Panc1 (cell line): ENCODE measurements at places on chromosomes 11 and 22. TPM values are rescaled to one million over a fixed set of nuclear protein-coding genes. Genes with fewer than 3 reads are reported as not detected.

VWCE gene
- total RNA-seq, result 0.51 TPM

FUT4 gene
- 11.2 TPM for total RNA-seq

FZD4 gene
- 11.1 TPM for total RNA-seq

SHANK3 gene
- total RNA-seq, result 7.6 TPM

CRYBB3 gene
- total RNA-seq, result 0.67 TPM

GRAP2 gene
- total RNA-seq, result 0.54 TPM

DBX1 gene
- not detected for total RNA-seq

CDC42EP2 gene
- 8.1 TPM for total RNA-seq

BRSK2 gene
- 32.2 TPM for total RNA-seq

OPCML gene
- not detected for total RNA-seq

PARVA gene
- 29.1 TPM for total RNA-seq

HYOU1 gene
- 268 TPM for total RNA-seq

GGTLC2 gene
- not detected for total RNA-seq

FOLR2 gene
- total RNA-seq, result not detected

ALDH3B1 gene
- total RNA-seq, result 18.3 TPM

MN1 gene
- 0.51 TPM for total RNA-seq

OVOL1 gene
- total RNA-seq, result 0.23 TPM

TRPM5 gene
- 0.08 TPM for total RNA-seq

CCDC73 gene
- not detected for total RNA-seq

OR5I1 gene
- total RNA-seq, result not detected
